HCEC 1CT (cell line): ENCODE measurements at places on chromosomes 16 and 17.
A peak's percentile ranks its signal among the peaks of the same experiment; 100 is the strongest.

- no peak for DNase-seq
These were observed 14.2 kb upstream of the KCNG4 start for GRCh38 chr16:84254062-84254461.

DNA sequence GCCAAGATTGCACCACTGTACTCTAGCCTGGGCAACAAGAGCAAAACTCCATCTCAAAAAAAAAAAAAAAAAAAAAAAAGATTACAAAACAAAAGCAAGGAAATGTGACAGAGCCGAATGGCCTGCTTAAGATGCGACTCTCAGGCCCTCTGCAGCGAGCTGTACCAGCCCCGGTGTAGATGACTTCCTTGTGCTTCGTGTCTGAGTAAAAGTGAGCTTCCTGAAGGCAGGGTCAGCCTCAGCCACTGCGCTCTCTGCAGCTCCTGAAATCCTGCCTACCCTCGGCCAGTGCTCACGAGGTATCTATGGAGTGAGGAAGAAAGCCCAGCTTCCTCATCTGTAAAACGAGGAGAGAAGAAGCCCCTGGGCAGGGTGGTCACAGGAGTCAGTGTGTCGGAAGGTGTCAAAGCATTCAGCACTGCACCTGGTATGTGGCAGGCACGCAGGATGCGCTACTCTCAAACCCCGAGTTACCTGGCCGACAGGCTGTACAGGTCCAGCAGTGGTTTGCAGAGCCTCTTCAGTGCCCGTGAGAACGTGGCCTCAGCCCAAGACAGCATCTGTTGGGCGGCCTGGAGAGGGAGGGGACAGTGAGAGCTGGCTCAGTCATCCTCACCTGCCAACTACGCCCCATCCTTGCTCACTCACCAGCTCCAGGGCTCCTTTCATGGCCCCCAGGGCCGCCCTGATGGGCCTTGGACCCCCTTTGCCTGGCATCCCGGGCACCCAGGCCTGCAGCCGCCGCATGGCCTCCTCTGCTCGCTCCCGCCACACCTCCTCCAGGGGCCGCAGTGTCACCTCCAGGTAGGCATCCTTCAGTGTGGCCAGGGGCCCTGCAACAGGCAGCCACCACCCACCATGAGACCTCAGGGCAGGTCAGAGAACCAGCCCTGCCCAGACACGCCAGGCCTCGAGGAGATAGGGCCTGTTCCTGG is 44.6 kb downstream of the RMI2 start:
- no peak for DNase-seq

DNA sequence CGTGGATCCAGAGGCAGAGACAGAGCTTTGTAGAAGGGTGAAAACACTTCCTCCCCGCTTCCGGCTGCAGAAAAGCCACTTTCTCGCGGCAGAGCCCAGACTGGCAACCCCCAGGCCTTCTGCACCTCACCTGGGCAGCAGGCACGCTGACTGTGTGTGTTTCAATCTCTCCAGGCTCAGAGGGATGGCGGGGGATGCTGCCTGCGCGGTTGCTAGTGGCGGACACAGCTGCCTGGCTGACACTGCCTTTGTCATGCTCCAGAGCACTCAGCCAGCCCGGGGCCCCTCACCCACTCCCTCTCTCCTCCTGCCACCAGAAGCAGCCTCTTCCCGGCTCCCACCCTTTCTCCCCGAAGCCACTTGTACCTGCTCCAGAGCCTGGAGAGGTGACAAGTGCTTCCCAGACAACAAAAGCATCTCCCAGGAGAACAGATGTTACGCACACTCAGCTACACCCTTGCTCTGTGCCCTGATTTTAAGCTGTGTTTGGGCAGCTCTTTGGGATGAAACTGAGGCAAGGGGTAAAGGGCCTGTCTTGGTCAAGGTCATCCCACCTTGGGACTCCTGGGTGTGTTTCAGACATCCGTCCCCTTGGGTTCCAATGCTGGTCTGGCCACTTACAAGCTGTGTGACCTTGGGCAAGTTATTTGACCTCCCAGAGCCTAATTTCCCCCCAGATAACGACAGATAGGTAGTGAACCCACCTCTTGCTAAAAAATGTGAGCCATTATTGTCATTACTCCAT is 9.2 kb upstream of the GLIS2 start:
- DNase-seq: no peak

DNA sequence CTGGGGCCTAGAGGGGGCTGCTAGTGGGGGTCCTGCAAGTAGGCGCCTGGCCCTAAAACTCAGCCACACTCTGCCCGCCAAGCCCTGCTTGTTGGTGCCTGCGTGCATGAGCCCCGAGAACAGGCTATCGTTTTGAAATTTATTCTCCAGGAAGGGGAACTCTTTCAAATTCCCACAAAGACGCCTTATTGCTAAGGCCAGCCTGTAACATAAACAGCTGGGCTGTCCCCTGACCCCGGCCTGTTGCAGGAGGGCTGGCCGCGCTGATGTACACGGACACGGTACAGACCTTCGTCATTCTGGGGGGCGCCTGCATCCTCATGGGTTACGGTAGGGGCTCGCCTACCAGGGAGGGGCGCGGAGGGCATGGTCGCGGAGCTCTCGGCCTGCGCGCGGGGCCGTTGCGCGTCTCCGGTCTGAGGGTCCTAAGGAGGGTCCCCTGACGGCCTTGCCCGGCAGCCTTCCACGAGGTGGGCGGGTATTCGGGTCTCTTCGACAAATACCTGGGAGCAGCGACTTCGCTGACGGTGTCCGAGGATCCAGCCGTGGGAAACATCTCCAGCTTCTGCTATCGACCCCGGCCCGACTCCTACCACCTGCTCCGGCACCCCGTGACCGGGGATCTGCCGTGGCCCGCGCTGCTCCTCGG is 4.3 kb downstream of the SLC5A2 start:
- no peak for DNase-seq

- no peak for DNase-seq
These were observed 31.4 kb downstream of the YPEL2 start for GRCh38 chr17:59362811-59363205.

GRCh38 chr17:57555636-57556175 is 189.4 kb downstream of the CCDC182 start:
- DNase-seq: no peak

GRCh38 chr16:23296994-23297393 is 5.1 kb upstream of the SCNN1B start:
- DNase-seq: no peak

DNA sequence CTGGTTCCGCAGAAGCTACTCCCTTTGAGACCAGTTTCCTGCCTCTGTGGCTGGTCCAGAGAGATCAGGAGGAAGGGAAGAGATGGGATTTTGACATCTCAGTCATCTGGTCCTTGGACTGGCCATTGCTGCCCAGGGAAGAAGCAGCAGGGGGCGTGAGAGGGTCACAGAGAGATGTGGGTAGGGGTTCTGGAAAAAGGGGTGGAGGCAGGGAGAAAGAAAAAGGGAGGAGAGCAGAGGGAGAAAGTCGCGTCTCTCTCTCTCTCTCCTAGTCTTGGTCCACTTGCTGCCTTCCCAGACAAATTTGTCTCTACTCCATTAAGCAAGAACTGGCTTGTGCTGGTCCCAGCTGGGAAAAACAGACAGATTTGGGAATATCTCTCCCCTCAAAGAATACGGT is 4.4 kb downstream of the SHBG start:
- peak; percentile 11 for DNase-seq

DNA sequence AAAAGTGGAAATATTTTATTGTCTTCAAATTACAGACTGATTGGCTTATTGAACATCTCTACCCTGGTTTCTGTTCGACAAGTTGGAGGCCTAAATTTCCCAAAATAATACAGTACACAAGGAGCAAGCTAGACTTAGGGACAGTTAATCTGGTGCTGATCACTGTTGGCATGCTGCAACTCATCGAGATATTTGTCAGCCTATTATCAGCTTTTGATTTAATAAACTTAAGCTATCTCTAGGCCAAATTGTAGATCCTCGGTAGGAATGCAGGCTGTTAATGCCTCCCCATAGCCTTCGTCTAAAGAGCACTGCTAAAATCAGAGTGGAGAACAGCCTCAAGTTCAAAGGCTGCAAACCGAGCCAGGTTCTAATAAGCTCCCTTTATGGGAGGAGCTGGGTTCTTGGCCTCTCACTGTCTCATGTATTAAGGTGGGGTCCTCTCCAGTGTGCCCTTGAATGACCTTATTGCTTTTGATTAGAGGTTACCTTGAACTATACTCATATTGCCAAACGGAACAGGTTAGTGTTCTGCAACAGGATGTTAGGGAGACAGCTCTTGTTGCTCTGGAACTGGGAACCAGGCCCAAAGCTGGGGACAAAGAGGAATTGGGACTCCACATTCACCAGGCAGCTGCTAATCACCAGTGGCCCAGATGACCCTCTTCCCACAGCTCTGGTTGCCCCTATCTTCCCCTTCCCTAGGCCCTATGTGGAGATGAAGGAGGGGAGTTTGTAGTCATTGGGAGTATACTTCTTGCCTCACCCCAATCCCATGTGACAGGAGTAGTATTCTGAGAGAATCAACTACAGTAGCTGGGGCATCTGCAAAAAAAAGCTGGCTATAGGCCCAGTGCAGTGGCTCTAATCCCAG is 69.5 kb upstream of the NOL11 start:
- DNase-seq: no peak

- DNase-seq: no peak
These were observed 138.9 kb downstream of the SLC39A11 start for GRCh38 chr17:72953621-72954020.

GRCh38 chr17:55740511-55741355 is 10.1 kb upstream of the PCTP start:
- DNase-seq: no peak

- peak; percentile 63 for DNase-seq
These were observed 14.9 kb downstream of the RHOT1 start for GRCh38 chr17:32157225-32157624.

GRCh38 chr16:31032736-31033708 is at the start of gene STX4:
STX4 (plus strand) TSS chr16:31033558; CDS start chr16:31033806, 248 bp downstream.
- DNase-seq: peak; percentile 99

DNA sequence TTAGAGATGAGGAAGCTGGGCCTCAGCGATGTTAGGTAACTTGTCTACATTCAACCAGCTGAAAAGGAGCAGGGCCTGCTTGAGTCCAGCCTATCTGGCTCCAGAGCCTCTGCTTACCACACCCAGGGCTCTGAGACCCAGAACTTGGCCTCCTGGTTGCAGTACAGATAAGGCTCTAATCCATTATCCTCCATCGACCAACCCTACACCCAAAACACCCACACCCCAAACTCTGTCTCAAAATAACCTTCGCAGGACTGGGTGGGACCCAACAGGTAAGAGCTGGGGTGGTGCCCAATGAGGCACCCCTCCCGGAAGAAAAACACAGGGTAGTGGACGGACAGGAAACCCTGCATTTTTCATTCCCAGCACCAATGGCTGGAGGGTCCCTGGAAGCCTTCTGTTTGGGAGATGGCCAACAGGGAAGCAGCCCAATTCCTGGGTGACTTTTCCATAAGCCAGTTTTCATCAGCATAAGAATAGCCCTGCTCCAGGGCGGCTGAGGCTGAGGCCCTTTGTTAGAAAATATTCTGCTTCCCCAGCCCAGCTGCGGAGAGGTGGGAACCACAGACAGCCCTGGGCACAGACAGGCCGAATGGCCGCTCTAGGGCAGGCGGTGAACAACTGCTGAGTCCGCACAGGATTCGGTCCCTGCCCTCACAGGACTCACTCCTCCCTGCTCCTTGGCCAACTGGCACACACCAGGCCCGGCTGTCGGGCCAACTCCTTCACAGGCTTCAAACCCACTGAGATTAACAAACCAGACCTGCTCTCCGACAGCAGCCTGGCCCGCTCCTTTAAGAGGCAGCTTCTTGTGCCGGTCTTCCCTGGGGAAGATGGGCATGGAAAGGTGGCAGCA is 9.8 kb downstream of the SMIM5 start:
- no peak for DNase-seq

DNA sequence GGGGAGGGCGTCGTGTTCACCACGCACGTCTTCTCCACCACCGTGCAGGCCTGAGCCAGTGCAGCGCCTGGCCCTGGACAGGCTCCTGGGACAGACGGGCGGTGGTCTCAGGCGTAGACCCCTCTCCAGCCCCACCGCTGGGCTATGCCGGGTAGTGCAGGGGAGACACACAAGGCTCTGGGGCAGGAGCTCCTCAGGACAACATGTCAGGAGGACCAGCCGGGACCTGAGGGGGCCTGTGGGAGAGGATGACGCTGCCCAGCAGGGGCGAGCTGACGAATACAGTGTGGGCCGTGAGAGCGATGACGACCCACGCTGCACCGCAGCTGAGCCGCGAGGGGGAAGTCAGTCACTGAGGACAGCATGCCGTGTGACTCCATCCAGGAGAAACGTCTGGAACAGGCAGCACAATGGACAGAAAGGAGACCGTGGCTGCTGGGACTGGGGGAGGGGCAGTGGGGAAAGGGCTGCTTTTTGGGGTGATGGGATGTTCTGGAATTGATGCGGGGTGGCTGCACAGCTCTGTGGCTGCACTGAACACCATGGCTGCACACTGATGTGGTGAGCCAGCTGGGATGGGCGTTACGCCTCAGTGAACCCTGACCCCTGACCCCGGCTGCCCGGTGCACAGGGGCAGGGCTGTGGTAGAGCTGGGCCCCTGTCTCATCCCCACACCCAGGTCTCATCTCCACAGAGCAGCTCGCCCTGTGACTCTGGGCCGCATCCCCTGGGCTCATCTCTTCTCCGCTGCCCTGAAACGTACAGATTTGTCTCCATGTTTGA is 20.2 kb downstream of the DNASE1 start:
- DNase-seq: no peak

DNA sequence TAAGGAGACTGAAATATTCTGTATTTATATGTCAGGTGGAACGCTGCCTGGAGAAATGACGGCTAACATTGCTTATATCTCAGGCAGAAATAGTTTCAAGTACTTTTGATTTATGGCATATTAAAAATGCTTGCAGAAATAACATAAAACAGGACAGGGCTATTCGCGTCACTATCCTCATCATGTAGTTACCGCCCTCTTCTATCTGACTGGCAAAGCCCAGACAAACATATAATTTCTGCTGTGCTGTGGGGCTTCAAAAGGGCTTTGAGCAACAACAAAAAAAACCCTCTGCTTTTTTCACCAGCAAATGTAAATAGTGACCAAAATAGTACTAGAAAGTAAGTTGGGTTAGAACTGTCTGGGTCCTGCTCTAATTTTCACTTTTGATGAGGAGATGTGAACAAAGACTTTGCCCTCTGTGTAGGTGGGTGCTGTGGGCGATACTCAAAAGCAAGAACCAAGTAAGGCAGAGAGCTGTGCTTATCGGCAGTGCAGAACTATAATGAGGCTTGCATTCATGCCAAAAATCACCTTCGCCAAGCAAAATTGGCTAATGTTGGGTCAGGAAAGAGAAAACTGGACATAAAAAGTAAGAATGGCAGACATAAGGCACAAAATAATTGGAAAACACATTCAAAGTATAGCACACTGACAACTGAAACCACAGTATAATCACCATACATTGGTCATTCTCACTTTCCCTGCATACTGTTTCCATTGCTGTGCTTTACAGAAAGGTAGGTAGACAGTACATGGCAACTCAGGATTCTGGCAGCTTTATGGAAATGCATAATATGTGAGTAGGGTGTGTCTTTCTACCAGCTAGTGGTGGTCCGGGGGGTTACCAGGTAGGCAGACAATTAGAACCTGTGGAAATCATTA is 151.2 kb upstream of the AXIN2 start:
- DNase-seq: no peak

DNA sequence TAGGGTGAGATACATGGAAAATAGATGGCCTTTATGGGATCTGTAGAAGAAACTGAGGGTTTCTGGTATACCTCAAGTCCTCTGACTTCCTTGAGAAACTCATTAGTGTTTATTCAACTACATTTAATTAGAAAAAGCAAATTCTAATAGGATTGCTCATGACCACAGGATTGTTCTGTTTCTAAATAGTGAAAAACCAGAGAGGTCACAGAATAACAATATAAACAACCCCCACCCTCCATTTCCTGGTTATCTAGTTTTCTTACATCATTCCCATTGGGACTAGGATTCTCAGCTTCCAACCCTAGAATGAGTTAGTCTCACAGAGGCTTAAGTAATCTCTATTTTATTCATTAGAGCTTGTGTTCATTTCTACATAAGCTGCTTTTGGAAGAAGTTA is 30.0 kb downstream of the SF3B3 start:
- peak; percentile 83 for DNase-seq
